ENCODE measurements at places on chromosomes 12 and 14.

- no peak for DNase-seq
These were observed 762.3 kb downstream of the GALC start for GRCh38 chr14:87230726-87231125.

DNA sequence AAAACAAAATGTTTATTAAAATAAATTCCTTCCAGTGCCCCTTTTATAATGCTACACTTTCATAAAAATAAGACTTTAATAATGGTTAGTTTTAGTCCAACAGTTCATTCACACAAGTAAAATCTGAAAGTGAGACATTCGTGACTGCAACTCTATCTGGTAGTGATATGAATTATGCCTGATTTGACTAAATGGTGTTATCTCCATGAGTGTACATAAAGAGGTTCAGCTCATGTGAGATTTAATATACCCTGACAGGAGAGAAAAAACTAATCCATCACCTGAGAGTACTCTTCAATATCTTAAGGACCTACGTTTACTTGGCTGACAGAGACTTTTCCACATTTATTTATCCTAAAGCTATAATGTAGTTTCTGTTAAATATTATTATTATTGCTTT lies 34.0 kb downstream of the ERO1A start:
- no peak for DNase-seq

- DNase-seq = no peak
These were observed 171.1 kb upstream of the CCDC196 start for GRCh38 chr14:66315098-66315497.

- DNase-seq = no peak
These were observed 225.7 kb downstream of the TMTC2 start for GRCh38 chr12:82912406-82912805.

DNA sequence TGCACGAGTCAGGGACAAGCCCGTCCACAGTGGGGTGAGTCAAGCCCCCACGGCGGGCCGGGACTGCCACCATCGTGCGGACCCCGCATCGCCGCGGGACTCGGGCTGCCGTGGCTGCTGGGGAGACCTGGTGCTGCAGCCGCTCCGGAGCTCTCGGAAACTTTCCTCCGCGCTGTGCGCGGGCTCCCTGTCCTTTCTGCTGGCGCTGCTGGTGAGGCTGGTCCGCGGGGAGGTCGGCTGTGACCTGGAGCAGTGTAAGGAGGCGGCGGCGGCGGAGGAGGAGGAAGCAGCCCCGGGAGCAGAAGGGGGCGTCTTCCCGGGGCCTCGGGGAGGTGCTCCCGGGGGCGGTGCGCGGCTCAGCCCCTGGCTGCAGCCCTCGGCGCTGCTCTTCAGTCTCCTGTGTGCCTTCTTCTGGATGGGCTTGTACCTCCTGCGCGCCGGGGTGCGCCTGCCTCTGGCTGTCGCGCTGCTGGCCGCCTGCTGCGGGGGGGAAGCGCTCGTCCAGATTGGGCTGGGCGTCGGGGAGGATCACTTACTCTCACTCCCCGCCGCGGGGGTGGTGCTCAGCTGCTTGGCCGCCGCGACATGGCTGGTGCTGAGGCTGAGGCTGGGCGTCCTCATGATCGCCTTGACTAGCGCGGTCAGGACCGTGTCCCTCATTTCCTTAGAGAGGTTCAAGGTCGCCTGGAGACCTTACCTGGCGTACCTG lies 1.1 kb downstream of the PDE3A start:
- no peak for DNase-seq

GRCh38 chr14:51609251-51609954 lies 42.3 kb upstream of the FRMD6 start:
- DNase-seq = no peak

DNA sequence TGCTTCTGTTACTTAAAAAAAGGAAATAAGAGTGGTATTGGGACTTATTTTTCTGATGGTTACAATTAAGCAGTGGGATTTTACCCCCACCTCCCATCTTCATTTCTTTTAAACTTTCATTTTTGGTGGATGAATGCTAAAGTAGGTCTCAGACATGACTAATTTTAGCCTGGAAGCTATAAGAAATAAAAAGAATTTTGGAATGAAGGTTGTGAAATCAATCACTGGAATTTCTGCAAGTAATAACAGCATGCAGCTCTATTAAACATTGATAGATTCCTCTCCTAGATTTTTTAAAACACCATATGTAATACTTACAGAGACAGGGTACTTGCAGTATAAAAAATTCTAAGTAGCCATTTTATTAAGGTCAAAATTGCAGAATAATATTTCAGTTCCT lies 164.2 kb upstream of the CLEC14A start:
- DNase-seq = no peak

GRCh38 chr12:51335931-51336330 lies 10.5 kb downstream of the CELA1 start:
- no peak for DNase-seq

DNA sequence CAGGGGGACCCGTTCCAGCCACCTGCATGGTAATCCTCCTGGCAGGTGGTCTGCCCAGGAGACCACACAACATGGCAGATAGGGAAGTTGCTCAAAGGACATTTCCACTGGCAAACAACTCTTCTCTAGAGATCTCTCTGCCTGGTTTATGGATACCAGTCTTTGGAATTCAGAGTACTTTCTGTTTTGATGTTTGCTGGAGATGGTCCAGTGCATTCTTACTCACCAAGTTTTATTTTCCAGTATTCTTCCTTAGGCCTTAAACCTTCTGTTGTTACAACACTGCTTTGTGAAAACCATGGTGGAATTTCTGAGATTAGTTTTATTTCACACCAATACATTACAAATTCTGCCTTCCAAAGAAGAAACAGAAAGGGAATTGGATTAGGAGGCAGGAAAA lies 428.3 kb downstream of the FUT8 start:
- DNase-seq = no peak

GRCh38 chr12:52060498-52061177 lies 9.1 kb upstream of the ATG101 start:
- no peak for DNase-seq

DNA sequence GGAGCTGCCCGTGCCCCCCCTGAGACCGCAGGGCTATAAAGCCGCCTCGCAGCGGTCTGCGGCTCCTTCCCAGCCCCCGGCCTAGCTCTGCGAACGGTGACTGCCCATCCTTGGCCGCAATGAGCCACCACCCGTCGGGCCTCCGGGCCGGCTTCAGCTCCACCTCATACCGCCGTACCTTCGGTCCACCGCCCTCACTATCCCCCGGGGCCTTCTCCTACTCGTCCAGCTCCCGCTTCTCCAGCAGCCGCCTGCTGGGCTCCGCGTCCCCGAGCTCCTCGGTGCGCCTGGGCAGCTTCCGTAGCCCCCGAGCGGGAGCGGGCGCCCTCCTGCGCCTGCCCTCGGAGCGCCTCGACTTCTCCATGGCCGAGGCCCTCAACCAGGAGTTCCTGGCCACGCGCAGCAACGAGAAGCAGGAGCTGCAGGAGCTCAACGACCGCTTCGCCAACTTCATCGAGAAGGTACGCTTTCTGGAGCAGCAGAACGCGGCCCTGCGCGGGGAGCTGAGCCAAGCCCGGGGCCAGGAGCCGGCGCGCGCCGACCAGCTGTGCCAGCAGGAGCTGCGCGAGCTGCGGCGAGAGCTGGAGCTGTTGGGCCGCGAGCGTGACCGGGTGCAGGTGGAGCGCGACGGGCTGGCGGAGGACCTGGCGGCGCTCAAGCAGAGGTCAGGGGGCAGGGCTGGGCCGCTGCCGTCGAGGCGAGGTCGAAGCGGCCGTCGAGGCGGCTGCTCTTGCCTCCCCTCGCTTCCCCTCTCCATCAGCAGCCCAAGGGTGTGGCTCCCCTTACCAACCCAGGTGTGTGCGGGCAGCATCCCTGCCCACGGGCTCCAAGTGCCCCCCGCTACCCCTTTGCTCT lies at the start of gene PRPH:
Gene PRPH, plus strand, starts transcription at position 66 of the 855 bp plus-strand sequence. Its CDS starts 54 bp downstream, at position 120.
- DNase-seq = no peak

GRCh38 chr12:80064269-80064668 lies 35.1 kb upstream of the OTOGL start:
- no peak for DNase-seq

DNA sequence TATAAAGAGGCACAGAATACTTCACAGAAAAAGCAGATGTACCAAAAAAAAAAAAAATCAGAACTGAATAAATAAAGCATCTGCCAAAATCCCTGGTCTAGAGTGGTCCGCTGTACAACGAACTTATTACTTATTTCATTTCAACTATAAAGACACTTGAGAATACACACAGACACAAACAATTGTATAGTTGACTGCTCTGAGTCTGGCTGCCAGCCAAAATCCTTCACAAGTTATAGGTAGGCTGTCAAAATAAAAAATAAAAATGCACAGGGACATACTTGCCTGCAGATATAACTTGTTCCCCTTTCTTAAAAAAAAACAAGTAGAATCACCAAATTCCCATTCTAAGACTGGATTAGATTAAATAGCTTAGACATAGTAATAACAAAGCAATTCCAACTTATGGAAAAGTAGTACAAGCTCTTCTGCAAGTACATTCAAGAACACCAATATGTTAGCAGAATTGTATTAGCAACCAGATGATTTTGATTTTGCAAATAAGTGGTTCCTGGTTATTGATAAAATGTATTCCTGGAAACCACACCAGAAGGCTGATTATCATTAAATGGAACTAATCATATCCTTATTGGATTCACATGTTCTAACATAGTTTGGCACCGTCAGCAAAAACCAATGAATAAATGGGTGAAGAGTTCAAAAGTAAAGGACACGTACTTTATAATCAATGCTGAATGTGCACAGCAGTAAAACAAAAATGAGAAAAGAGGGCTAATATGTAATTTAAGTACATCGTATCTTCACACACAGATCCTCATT lies 248.5 kb downstream of the NELL2 start:
- no peak for DNase-seq

DNA sequence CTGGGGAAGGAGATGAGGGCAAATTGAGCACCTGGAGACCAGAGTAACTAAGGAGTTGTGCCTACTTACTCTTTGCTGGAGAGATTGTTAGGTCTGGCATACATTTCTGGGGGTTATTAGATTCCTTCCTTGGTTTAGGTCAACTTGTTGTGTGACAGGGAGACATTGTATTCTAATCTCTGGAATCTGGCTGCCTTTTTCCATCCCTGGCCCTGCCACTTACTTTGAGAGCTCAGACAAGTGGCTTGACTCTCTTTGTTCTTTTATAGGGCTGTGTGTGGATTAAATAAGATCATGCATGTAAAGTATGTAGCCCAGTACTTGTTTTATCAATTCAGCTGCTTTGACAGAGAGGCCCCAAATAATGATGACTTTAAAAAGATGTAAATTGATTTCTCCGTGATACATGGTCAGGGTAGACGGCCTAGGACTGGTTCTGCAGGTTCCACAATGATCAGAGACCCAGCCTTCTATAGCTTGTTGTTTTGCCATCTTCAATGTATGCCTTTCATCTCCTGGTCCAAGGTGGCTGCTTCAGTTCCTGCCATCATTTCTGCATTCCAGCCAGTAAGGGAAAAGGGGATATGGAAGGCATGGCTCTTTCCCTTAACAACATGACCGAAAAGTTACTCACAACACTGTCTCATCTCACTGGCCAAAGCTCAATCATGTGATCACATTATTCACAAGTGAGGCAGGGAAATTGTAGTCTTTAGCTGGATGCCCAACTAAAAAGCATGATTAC lies 72.6 kb downstream of the CHST11 start:
- no peak for DNase-seq

DNA sequence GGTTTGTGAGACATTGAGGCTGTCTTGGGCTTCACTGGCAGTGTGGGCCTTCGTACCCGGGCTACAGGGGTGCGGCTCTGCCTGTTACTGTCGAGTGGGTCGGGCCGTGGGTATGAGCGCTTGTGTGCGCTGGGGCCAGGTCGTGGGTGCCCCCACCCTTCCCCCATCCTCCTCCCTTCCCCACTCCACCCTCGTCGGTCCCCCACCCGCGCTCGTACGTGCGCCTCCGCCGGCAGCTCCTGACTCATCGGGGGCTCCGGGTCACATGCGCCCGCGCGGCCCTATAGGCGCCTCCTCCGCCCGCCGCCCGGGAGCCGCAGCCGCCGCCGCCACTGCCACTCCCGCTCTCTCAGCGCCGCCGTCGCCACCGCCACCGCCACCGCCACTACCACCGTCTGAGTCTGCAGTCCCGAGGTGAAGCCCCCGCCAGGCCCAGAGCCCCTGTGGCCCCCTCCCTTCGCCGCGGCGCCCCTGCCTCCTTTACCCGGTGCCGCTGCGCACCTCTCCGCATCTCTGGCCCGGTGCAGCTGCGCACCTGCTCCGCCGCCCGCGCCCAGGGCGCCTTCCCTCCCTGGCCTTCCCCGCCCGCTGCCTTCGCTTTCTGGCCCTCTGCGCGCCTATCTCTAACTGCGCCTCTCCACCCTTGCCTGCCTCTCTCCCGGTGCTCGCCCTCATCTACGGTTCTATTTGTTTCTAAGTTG lies at the start of gene ENO2:
Gene ENO2, plus strand, starts transcription at position 335 of the 701 bp plus-strand sequence. CDS start 1,253 bp downstream, outside the sequence.
- no peak for DNase-seq

DNA sequence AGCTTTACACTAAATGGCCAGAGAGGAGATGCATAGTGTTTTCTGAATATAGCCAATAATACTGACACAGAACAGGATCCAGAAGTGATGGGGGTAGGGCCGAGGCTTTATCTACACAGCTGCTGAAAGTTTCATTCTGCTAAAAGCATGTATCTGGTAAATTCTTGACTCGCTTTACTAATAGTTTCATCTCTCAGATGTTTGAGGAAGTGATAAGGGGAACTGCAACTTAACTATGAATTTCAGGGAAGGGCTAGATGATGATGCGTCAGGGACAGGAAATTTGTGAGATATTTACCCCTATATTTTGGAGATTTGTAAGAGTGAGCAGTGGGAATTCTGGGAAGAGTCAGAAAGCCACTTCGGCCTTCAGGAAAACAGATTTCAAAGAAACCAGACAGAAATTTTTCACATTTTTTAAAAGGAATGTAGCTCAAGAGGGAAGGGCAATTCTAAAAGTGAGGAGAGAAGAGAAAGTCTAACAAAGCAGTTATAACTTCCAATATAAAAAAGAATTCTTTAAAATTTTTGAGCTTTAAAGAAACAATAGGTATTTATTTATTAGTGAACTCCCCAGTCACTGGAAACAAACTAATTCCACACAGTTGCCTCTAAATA lies 243.1 kb downstream of the BCAT1 start:
- no peak for DNase-seq

DNA sequence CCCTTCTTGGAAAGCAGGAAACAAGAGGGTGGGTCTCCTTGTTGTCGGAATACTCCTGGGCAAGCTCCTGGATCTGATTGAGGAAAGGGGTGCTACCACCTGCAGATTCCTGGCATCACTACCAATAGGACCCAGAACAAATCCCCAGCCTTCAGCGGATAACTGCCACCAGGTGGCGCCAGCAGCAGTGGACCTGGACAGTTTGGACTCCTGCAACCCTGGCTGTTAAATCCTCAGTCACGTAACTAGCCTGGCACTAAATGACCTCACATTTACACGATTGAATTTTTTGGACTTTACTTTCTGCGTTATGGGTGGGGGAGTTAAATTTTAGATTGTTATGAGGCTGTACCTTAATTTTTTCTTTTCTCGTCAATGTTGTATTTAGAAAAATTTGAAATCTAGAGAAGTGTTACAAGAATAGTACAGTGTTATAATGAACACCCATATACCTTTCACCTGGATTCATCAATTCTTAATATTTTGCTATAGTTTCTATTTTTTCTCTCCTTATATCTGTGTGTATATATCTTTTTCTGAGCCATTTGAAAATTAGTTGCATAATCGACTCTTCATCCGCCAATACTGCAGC lies 95.6 kb downstream of the GAS2L3 start:
- DNase-seq = no peak
